Right cardiac atrium (tissue), 5 donors: ENCODE measurements at places on chromosomes 7 and 10. TPM values are rescaled to one million over a fixed set of nuclear protein-coding genes. Genes with fewer than 3 reads are reported as not detected.
A peak's percentile ranks its signal among the peaks of the same experiment; 100 is the strongest.

DNA sequence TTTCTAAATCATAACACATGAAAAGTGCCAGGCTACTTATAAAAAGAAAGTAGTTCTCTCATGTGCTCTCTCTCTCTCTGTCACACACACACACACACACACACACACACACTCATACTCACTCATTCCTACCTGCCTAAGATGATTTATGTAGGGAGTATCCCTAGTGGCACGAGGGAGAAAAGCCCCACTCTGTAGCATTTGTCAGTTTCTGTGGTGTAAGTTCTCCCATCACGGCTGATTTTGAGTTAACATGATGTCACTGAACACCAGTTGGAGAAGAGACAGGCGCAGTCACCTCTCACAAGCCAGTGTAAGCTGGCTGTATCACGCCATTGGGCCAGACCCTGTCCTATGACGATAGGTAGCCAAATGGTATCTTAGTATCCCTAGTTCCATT is 395.4 kb downstream of the SFMBT2 start:
- DNase-seq = no peak

DNA sequence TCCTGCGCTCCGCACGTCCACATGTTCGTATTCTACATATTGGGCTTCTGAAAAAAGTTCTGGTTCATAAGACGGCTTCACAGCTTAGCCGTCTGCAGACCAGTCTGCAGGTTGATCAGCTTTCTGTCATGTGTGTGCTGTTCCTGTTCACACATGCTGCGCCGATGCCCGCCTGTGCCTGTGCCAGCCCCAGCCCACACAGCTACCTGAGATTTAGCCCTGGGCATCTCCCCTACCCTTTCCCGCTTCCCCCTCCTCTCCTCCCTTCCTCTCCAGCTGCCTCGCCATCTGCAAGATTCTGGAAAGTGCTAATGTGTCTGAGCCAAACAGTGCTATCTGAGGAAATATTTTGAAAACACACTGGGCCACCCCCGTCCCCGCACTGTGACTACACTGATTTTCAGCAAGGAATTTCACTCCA is 7.1 kb downstream of the CHST3 start:
- DNase-seq = no peak

- DNase-seq = peak; percentile 55
Measured at GRCh38 chr7:99380032-99380822, 5.7 kb downstream of the ARPC1B start.

DNA sequence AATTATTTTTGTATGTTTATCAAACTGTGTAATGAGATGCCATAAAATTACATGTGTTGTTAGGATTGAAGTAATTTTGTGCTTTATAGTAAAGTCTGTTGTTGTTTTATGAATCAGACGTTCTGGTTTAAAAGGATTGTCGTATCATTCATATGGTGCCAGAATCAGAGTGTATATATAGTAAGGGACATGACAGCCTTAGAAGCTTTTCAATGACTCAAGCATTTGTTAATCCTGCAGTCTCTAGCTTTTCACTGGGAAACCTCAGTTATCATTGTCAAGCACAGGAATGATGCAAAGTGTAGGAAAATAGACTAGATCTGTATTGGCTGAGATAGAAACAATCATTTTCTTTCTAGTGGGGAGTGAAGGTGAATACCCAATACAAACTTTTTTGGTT is 57.5 kb downstream of the TRRAP start:
- no peak for DNase-seq

- DNase-seq = no peak
Measured at GRCh38 chr7:43763183-43763582, 4.7 kb downstream of the BLVRA start.

DNA sequence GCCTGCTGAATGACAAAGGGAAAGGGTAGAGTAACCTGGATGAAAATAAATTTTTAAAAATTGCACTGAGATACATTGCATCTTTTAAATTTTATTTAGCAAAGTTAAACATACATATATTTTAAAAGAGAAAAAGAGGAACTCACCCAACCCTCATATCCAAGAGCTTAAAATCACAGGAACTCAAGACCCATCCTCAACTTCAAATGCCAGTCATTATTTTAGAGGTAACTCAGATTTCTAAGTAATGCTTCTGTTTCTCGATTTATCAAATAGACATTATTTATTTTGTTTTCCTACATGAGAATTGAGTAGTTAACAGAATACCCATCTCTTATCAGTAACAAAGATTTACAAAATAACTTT is 32.4 kb upstream of the KMT2E start:
- no peak for DNase-seq

GRCh38 chr10:91880310-91880709 is 29.0 kb downstream of the FGFBP3 start:
- peak; percentile 21 for DNase-seq

DNA sequence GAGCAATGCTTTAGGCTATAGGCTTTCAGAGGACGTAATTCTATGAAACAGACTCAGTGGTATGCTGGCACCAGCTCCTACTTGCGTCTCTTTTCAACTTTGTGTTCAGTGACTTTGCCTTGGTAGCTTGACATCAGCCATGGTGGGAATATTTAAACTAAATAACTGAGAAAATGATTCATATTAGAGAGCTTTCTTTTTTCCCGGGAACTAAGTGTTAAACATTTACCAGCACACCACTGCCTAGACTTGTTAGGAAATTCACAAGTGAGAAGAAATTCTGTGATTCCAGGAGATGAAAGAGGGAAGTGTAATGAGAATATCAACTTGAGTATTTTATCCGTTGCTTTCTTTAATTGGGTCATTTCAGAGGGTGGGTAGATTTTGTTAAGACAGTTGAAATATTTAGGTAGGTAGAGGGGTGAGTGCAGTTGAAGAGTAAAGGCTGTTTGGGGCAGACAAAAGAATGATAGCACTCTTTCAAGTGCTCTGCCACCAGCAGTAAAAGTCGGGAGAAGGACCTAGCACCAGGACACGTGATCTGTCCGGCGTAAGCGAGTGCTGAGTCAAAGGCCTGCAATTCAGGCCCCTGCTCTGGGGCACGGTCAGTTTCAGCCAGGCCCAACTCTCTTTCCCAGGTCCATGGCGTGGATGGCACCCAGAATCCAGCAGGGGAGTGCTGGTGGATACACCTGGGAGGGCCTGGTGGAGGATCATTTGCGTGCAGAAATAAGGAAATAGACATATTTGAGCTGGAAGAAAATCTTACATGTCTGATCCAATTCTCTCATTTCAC is 206.3 kb downstream of the SNX10 start:
- no peak for DNase-seq

The KEL gene
- total RNA-seq = 0.25 TPM
